ENCODE measurements at places on chromosomes 7 and 10. TPM values are rescaled to one million over a fixed set of nuclear protein-coding genes. Genes with fewer than 3 reads are reported as not detected.

GRCh38 chr7:44472843-44473242 lies 17.6 kb downstream of the NUDCD3 start:
- no peak for DNase-seq
- H3K4me3 ChIP-seq = no peak overlapping the region
- peaks cover 28% of the 10 kb centered on the region for H3K4me1 ChIP-seq

DNA sequence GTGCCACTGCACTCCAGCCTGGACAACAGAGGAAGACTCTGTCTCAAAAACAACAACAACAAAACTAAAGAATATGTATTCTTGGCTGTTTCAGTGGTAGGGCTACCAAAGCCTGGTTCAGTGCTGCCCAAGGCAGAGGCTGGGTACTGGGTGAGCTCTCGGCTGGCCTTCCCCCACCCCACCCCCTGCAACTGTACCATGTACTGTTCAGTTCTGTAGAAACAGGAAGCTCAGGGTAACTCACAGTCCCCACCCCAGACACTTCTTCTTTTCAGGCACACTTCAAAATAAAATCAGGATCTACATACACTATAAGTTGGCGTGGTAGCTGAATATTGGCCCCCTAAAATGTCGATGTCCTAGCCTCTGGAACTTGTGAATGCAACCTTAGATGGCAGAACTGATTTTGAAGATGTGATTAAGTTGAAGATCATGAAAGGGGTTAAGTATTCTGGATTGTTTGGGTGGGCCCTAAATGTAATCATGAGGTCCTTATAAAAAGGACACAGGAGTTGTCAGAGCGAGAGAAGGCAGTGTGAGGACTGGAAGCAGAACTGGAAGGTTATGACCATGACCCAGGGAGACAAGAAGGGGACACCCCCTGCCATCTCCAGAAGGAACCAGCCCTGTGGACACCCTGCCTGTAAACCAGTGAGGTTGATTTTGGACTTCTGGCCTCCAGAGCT lies 31.2 kb downstream of the TBXAS1 start:
- no peak overlapping the region for H3K4me3 ChIP-seq
- no peaks in the 10 kb centered on the region for H3K36me3 ChIP-seq
- H3K27me3 ChIP-seq = no peaks in the 10 kb centered on the region
- no peaks in the 10 kb centered on the region for H3K4me1 ChIP-seq
- peak; percentile 54 for DNase-seq
- H3K27ac ChIP-seq = no peak overlapping the region

DNA sequence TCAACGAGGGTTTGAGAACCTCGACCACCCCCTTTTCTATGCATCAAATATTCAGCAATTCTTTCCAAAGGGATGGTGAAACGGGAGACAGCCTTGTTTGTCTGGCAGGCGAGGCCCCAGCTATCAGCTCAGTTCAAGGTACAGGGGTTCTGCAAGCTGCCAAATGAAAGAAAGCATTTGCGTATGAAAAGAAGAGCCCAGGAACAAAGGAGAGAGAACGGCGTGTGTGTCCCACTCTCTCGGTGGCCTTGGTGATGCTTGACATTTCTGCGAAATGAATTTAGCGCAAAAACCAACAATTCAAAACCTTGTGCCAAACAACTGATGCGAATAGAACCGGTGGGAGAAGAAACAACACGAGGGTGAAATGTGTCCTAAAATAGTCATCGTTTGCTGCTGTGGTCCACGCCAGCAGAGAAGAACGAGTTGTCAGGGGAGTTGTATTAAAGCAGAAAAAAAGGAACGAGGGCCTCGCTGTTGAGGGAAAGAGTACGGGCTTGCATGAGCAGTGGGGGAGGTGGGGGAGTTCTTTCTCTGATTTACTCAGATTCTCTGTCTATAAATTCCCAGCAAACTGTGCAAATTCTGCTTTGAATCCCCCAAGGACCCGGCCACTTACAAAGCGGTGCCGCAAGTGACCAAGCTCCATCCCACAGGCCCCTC lies 97.7 kb downstream of the TMEM130 start:
- H3K27me3 ChIP-seq = no peaks in the 10 kb centered on the region
- no peak overlapping the region for H3K4me3 ChIP-seq
- no peak for DNase-seq
- peak overlapping the region; percentile 38 for H3K27ac ChIP-seq

DNA sequence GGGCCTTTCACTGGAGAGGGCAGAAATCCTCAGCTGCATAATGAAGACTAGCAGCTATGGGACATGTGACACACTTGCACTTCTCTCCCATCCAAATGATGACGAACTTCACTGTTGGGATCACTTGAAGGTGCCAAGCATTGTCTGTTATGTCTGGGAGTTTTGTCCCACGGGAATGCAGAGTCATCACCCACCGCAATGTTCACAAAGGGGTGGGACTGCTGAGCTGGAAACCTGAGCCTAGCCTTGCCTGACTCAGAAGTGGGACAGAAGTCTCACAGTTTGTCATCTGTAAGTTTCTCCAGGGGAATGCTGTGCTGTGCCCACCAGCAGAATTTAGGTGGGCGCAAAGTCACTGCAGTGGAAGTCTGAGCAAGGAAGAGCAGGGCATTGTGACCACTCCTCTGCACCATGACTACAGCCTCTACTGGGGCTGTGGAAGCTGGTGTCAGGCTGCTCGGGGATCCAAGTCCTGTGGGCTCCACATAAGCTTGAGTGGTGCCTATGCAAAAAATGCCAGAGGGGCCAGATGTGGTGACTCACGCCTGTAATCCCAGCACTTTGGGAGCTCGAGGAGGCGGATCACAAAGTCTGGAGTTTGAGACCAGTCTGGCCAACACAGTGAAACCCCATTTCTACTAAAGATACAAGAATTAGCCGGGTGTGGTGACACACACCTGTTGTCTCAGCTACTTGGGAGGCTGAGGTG lies 472.0 kb upstream of the CNTNAP2 start:
- no peaks in the 10 kb centered on the region for H3K27me3 ChIP-seq
- H3K27ac ChIP-seq = no peak overlapping the region
- DNase-seq = no peak
- no peak overlapping the region for H3K4me3 ChIP-seq
- H3K36me3 ChIP-seq = no peaks in the 10 kb centered on the region
- no peaks in the 10 kb centered on the region for H3K4me1 ChIP-seq

Gene CADPS2
- polyA plus RNA-seq = 14.6 TPM

Gene STK31
- 0.27 TPM for polyA plus RNA-seq

Gene NXPH1
- polyA plus RNA-seq = 21.2 TPM

Data from adrenal gland (tissue), 19 donors.